ENCODE measurements at places on chromosomes 1 and 21. TPM values are rescaled to one million over a fixed set of nuclear protein-coding genes. Genes with fewer than 3 reads are reported as not detected.

DNA sequence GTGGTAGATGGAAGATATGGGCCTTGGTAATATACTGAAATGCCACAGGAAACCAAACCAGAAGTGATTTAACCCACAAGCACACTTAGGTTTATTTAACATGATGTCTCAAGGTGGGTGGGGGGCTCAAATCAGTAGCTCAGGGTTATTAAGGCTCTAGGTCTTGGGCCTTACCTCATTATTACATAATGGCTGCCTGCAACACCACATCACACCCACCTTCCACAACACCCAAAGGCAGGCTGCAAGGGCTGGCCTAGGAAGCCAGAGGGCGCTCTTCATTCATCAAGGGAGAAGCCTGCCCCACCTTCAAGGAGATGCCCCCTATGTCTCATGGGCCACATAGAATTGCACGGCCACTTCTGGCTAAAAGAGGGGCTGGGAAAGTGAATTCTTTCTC lies 6.0 kb downstream of the TFF1 start:
- no peaks in the 10 kb centered on the region for H3K4me1 ChIP-seq
- no peak overlapping the region for H3K4me3 ChIP-seq
- H3K27ac ChIP-seq: no peak overlapping the region
- H3K27me3 ChIP-seq: no peaks in the 10 kb centered on the region
- H3K36me3 ChIP-seq: no peaks in the 10 kb centered on the region
- no peak for DNase-seq

DNA sequence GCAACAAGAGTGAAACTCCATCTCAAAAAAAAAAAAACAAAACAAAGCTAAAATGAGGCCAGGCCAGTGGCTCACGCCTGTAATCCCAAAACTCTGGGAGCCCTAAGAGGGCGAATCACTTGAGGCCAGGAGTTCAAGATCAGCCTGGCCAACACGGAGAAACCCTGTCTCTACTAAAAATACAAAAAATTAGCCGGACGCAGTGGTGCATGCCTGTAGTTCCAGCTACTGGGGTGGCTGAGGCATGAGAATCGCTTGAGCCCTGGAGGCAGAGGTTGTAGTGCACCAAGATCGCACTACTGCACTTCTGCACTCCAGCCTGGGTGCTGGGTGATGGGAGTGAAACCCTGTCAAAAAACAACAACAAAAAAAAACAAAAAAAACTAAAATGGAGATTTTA lies 191.2 kb upstream of the SGIP1 start:
- H3K27ac ChIP-seq: no peak overlapping the region
- H3K36me3 ChIP-seq: no peaks in the 10 kb centered on the region
- H3K27me3 ChIP-seq: no peaks in the 10 kb centered on the region
- H3K4me1 ChIP-seq: no peaks in the 10 kb centered on the region
- DNase-seq: no peak

GRCh38 chr1:241343956-241344355 lies 13.0 kb downstream of the RGS7 start:
- H3K4me3 ChIP-seq: no peak overlapping the region
- no peak for DNase-seq
- no peaks in the 10 kb centered on the region for H3K27me3 ChIP-seq
- no peaks in the 10 kb centered on the region for H3K4me1 ChIP-seq

- H3K36me3 ChIP-seq: no peaks in the 10 kb centered on the region
- no peak for DNase-seq
Observed at GRCh38 chr1:25451908-25452307, 21.2 kb downstream of the MACO1 start.

DNA sequence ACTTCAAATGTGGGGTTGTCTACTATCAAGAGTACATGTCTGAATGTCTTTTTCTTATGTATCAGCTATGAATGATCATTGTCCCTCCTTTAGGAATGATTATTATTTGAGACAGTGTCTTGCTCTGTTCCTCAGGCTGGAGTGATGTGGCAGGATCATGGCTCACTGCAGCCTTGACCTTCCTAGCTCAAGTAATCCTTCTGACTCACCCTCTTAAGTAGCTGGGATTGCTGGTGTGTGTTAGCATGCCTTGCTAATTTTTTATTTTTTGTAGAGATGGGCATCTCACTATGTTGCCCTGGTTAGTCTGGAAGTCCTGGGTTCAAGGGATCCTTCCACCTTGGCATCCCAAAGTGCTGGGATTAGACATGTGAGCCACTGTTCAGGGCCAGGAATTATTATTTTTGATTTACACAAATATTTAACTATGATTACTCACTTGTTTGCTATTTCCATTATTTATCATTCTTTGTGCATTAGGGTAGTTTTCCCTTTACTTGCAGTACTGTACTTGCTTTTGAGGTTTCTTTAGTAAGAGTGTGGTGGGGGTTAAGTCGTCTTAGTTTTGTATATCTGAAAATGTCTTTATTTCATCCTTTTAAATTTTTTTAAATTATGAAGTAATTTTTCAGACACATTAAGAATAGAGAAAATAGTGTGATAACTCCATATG lies 12.8 kb downstream of the S100A7 start:
- H3K27me3 ChIP-seq: no peaks in the 10 kb centered on the region
- no peak for DNase-seq
- H3K4me1 ChIP-seq: no peaks in the 10 kb centered on the region
- no peak overlapping the region for H3K4me3 ChIP-seq
- H3K27ac ChIP-seq: no peak overlapping the region
- H3K36me3 ChIP-seq: no peaks in the 10 kb centered on the region

- H3K27ac ChIP-seq: no peak overlapping the region
- H3K27me3 ChIP-seq: no peaks in the 10 kb centered on the region
Observed at GRCh38 chr1:200181861-200182260, 154.4 kb downstream of the NR5A2 start.

GRCh38 chr1:14605945-14606344 lies 7.5 kb downstream of the KAZN start:
- H3K4me3 ChIP-seq: no peak overlapping the region
- DNase-seq: no peak
- no peak overlapping the region for H3K27ac ChIP-seq
- no peaks in the 10 kb centered on the region for H3K36me3 ChIP-seq

- H3K27me3 ChIP-seq: no peaks in the 10 kb centered on the region
- H3K27ac ChIP-seq: no peak overlapping the region
- no peaks in the 10 kb centered on the region for H3K36me3 ChIP-seq
- no peak for DNase-seq
- H3K4me1 ChIP-seq: peaks cover 7% of the 10 kb centered on the region
- H3K4me3 ChIP-seq: no peak overlapping the region
Observed at GRCh38 chr1:184299406-184299790, 87.4 kb upstream of the C1orf21 start.

DNA sequence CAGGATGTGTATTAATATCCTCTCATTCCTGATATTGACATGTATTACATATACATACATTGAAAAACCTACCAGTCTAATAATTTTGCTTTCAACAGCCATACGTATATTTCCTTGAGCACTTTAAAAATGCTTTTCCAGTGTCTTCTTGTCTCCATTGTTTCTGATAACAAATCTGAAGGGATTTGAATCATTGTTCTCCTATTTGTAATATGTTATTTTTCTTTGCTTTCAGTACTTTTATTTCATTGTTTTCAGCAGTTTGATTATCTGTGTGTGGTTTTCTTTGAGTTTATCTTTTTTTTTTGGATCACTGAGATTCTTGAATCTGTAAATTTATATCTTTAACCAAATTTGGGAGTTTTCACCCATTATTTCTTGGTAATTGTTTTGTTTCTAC lies 65.3 kb downstream of the RABGAP1L start:
- DNase-seq: no peak
- H3K27me3 ChIP-seq: no peaks in the 10 kb centered on the region
- H3K27ac ChIP-seq: no peak overlapping the region
- H3K4me3 ChIP-seq: no peak overlapping the region

DNA sequence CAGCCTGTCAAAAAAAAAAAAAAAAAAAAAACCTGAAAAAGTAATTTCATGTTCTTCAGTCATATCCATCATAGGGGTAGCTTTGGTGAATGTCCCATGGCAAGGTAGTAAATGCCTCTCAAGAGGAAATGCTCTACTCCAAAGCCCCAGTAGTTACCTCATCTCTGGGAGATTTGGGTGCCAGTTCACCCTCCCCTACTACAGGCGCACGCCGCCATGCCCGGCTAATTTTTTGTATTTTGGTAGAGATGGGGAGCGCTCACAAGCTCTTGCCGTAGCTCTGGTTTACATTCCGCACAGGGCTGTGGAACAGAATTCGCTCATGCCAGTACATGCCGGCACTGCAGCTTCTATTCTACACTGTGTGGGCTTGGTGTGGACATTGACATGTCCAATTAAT lies 13.7 kb downstream of the PIK3CD start:
- H3K36me3 ChIP-seq: no peaks in the 10 kb centered on the region
- no peaks in the 10 kb centered on the region for H3K27me3 ChIP-seq
- H3K4me1 ChIP-seq: no peaks in the 10 kb centered on the region

- H3K4me3 ChIP-seq: no peak overlapping the region
- no peaks in the 10 kb centered on the region for H3K27me3 ChIP-seq
- H3K27ac ChIP-seq: no peak overlapping the region
- H3K36me3 ChIP-seq: no peaks in the 10 kb centered on the region
- no peak for DNase-seq
Observed at GRCh38 chr1:163104385-163105099, 35.4 kb downstream of the RGS4 start.

- H3K27me3 ChIP-seq: peaks cover 3% of the 10 kb centered on the region
- H3K36me3 ChIP-seq: no peaks in the 10 kb centered on the region
- peak; percentile 81 for DNase-seq
- no peaks in the 10 kb centered on the region for H3K4me1 ChIP-seq
- H3K27ac ChIP-seq: no peak within 1 kb of the TSS
Observed at GRCh38 chr1:231626535-231626950, at the start of gene DISC1. TSS of gene DISC1 (plus strand) at chr1:231626790. CDS start at chr1:231626868, 78 bp downstream.

DNA sequence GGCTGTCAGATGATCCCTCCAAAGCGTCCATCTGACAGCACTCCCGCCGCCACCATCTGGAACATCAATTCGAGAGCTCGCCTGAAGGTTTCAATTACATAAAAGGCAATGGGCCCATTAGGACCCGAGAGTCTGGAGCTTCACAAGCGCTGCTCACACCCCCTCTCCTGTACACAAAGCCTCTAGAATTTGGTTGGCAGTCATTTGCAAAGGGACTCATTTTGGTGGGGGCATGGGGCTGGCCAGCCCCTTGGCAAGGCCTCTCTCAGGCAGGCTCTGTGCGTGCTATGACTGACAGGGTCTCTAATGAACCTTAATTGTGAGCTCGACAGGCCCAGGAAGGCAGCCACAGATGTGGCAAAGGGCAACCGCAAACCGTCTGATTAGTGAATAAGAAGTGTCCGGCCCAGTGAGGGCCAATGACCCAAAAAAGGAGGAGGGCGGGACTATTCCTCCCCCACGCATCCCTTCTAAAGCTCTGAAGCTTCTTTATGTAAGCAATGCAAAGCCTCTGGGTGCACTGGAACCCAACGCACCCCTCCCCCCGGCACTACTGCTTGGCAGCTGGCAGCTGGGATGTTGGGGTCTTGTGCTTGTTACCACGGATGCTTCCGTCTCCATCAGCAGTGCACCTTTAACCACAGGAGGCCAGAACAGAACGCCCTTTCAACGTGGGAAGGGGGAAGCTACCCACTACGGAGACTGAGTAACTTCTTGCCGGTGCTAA lies 79.4 kb downstream of the CAPZB start:
- no peaks in the 10 kb centered on the region for H3K27me3 ChIP-seq
- H3K4me3 ChIP-seq: no peak overlapping the region
- H3K36me3 ChIP-seq: no peaks in the 10 kb centered on the region

GRCh38 chr1:225823811-225824261 lies 13.9 kb downstream of the EPHX1 start:
- H3K4me1 ChIP-seq: peaks cover 8% of the 10 kb centered on the region
- H3K36me3 ChIP-seq: no peaks in the 10 kb centered on the region
- no peak overlapping the region for H3K4me3 ChIP-seq

DNA sequence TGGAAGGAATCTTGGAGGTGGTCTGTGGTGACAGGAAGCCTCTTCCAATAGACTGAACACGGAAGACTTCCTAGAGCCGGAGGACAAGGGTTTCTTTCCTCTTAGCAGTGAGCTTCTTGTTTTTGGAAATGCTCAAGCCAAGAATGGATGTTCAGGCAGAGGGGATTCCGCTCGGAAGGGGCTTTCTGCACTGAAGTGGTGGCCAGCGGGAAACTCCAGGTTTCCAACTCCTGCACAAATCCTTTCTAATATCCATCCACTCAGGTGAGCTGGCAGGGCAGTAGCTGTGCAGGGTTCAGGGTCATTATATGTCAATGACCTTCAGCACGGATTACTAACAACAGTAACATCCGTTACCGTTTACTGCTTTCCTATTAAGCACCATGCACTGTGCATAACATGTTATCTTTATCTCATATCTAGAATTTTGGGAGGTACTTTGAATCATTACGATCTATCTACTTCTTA lies 573 bp upstream of the CPT2 start:
- H3K27me3 ChIP-seq: peaks cover 3% of the 10 kb centered on the region
- peak overlapping the region; percentile 73 for H3K4me3 ChIP-seq
- peaks cover 7% of the 10 kb centered on the region for H3K36me3 ChIP-seq
- H3K4me1 ChIP-seq: peaks cover 5% of the 10 kb centered on the region

DNA sequence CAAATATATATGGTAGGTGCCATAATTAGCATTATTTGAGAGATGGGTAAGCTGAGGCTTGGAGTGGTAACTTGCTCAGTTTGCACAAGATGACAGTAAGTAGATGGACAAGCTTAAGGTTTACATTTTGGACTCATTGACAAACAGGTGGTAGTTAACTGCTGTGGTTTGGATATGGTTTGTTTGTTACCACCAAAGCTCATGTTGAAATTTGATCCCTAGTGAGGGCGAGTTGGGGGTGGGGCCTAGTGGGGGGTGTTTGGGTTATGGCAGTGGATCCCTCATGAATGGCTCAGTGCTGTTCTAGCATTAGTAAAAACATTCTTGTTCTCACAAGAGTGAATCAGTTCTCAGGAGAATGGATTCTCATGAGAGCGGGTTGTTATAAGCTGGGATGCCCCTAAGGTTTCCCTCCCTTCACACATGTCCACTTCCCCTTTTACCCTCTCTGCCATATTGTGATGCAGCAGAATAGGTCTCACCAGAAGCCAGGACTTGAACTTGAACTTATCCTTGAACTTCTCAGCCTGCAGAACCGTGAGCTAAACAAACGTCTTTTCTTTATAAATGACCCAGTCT lies 6.6 kb upstream of the PRRX1 start:
- H3K27me3 ChIP-seq: peaks cover 25% of the 10 kb centered on the region
- no peaks in the 10 kb centered on the region for H3K36me3 ChIP-seq
- H3K4me3 ChIP-seq: no peak overlapping the region
- H3K4me1 ChIP-seq: peaks cover 16% of the 10 kb centered on the region
- DNase-seq: no peak

- H3K27me3 ChIP-seq: no peaks in the 10 kb centered on the region
- peaks cover 3% of the 10 kb centered on the region for H3K4me1 ChIP-seq
- no peaks in the 10 kb centered on the region for H3K36me3 ChIP-seq
- no peak overlapping the region for H3K27ac ChIP-seq
- H3K4me3 ChIP-seq: peak overlapping the region; percentile 87
- no peak for DNase-seq
Observed at GRCh38 chr1:226185141-226186036, 1.2 kb downstream of the ACBD3 start.

GRCh38 chr1:39825432-39825941 lies 36.8 kb upstream of the BMP8B start:
- H3K4me3 ChIP-seq: no peak overlapping the region
- no peaks in the 10 kb centered on the region for H3K36me3 ChIP-seq
- H3K4me1 ChIP-seq: no peaks in the 10 kb centered on the region
- H3K27ac ChIP-seq: no peak overlapping the region

GRCh38 chr21:45641480-45642035 lies 2.0 kb upstream of the PCBP3 start:
- no peak for DNase-seq
- H3K36me3 ChIP-seq: no peaks in the 10 kb centered on the region
- peak overlapping the region; percentile 66 for H3K4me3 ChIP-seq
- peaks cover 22% of the 10 kb centered on the region for H3K27me3 ChIP-seq

The SPRR2F gene
- total RNA-seq: 1.0 TPM

The OR10J1 gene
- not detected for total RNA-seq

The ESPN gene
- 16.3 TPM for total RNA-seq

The RGSL1 gene
- not detected for total RNA-seq

The FCRL6 gene
- not detected for total RNA-seq

The SLAMF9 gene
- total RNA-seq: not detected

The MCOLN2 gene
- 6.1 TPM for total RNA-seq

The EPHB2 gene
- 17.2 TPM for total RNA-seq

The PLA2G2C gene
- not detected for total RNA-seq

The NLRP3 gene
- total RNA-seq: 0.23 TPM

The CYP4A11 gene
- total RNA-seq: not detected

Measured in H1 (cell line).